ENCODE measurements at places on chromosomes 13 and 19.

- no peak for DNase-seq
Observed at GRCh38 chr13:81726037-81726726, 1385.3 kb upstream of the SPRY2 start.

DNA sequence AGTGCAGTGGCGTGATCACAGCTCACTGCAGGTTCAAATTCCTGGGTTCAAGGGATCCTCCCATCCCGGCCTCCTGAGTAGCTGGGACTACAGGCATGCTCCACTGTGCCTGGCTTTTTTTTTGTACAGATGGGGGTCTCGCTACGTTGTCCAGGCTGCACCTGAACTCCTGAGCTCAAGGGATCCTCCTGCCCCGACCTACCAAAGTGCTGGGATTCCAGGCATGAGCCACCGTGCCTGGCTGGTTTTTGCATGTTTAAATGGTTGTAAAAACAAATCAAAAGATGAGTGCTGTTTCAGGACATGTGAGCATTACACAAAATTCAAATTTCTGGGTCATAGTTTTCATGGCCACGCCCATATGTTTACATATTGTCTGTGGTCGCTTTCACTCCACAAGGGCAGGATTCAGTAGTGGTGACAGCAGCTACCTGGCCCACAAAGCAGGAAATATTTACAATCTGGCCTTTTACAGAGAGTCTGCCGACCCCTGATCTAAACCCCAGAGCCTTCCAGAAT is 5.3 kb downstream of the MATK start:
- DNase-seq: no peak

DNA sequence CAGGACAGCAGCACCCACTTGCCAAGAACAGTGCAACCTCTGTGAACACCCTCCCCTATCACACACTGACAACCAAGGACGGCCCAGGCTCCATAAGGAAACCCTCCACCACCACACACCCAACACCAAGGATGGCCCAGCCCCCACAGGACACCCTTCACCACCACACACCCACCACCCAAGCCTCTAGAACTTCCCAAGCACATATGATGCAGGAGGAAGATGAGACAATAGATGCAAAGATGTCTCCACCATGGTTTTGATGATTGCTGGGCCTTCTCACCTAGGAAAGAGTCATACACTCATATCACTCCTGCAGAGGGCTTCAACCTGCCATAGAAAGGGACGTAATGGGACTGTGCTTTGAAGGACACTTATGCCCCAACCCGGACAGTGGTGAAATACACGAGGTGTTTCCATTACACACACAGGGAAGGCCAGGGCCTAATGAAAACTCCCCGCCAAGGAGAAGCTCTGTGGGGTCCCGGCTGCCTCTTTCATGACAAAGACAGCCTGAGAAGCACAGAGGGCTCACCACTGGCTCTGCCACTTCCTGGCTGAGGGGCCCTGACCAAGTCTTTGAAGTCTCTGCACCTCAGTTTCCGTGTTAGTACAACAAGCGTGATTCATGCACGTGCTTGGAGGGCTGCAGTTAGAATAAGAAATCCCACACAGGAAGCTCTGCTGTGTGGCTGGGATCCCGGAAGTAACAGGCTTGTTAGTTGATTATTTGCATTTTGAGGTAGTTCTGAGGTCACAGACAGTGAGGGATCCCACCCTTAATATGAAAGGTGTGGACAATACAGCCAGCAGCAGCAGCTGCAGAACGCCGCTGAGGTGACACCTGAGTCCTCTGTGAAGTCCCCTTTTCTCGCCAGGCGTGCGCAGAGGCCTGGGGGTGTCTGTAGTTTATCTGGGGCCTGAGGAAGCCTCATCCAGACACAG is 61.9 kb upstream of the ATP12A start:
- peak; percentile 59 for DNase-seq

DNA sequence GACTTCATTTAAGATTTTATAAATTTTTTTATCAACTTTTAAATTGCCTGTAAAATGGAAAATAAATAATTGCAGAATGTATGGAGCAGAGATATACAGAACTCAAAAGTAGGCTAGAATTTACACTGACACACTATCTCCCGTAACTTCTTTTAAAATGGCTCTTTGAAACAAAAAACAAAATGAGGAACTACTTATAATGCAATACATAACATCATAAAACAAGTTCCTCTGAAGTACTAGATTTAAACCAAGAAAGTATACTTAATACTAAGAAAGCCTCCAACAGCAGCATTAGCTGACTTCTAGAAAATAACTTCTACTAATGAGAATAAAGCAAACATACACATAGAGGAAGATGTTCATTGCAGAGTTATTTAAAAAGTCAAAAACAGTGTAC is 17.0 kb downstream of the RBM26 start:
- no peak for DNase-seq

Measured in stimulated activated CD8-positive, alpha-beta memory T cell treated with anti-CD3 and anti-CD28 coated beads, Interleukin-12 subunit alpha, Interleukin-12 subunit beta, amount 100 ng/mL, for 4 hours (primary cell).